ENCODE measurements at places on chromosomes 12 and 14.

DNA sequence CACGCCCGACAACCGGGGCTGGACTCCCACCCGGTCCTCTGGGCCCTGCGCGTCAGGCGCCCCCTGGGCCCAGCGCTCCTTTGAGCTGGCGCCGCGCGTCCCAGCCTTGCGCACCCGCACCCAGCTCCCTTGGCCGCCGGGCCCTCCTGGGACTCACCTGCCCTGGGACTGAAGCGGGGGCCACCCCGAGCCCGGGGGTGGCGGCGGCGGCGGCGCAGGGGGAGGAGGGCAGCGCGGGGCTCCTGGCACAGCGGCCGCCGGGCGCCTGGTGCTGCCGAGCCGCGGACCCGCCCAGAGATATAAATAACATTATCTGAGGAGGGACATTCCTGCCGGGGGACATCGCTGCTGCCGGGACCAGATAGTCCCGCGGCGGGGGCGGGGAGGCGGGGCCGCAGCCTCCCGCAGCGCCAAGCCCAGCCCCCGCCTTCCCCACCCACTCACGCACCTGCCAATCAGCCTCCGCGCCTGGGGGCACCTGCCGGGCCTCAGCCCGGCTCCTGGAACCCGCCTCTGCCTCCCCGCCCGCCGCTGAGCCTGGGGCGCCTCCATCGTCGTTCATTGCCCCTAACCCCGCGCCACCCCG is at the start of gene SPTB:
Gene SPTB, minus strand, starts transcription at position 273 of the 586 bp plus-strand sequence. CDS start 56,813 bp downstream, outside the sequence.
- no peak for DNase-seq

DNA sequence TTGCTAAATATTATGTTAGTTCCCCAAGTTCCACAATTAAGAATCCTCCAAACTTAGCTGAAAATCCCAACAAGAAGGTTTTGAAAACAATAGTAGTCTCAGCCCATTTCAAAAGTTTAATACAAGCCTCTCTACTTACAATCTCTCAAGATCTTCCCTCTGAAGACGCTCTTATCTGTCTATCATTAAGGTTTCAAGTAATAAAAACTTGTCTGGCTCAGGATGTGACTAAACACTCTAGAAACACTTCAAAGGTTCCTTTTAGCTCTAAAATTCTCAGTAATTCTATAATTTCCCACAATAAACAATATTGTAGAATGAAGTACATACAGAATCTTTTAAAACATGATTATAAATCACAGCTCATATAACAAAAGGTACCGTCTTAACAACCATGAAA is 16.3 kb downstream of the YAF2 start:
- no peak for DNase-seq

GRCh38 chr14:100724536-100724935 is 2.2 kb upstream of the DLK1 start:
- no peak for DNase-seq

GRCh38 chr14:92587700-92588085 is 74.1 kb downstream of the RIN3 start:
- DNase-seq: no peak

DNA sequence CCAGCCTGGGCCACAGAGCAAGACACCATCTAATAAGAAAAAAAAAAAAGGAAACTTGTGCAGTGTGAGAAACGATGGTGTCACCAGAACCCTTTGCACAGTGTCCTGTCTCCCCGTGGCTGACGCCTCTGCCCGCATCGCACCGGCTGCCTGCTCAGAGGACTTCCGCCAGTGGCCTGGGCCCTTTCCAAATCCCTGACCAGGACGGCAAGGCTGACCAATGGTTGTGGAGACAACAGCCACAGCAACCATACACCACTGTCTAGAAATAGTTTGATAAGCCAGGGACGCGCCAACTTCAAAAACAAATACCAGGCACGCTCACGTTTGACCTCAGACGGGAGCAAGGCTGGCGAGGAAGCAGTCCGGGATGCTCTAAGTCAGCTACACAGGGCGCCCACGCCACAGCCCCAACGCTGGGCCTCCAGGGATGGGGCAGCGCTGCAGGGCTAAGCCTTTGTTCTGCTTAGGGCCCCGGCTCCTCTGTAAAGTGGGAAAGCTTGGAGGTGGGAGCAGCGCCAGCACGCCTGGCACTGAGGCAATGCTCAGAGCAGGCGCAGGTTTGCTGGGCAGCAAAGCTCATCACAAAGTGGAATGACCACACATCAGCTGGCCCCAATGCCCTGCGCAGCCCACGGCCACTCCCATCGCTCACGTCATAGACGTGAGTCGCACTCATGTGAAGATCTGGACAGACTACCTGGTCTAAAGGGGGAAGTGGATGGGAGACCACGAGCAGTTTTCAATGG is 12.5 kb downstream of the PGAM5 start:
- DNase-seq: no peak

- no peak for DNase-seq
Measured at GRCh38 chr14:55713486-55713885, 133.5 kb downstream of the KTN1 start.
